ENCODE measurements at places on chromosomes 5 and 9.

GRCh38 chr9:130235558-130236435, 29.8 kb upstream of the HMCN2 start:
- H3K4me1 ChIP-seq = peaks cover 41% of the 10 kb centered on the region
- DNase-seq = peak; percentile 82
- H3K36me3 ChIP-seq = peaks cover 1% of the 10 kb centered on the region
- no peak overlapping the region for H3K27ac ChIP-seq
- no peaks in the 10 kb centered on the region for H3K27me3 ChIP-seq
- H3K4me3 ChIP-seq = peak overlapping the region; percentile 63

DNA sequence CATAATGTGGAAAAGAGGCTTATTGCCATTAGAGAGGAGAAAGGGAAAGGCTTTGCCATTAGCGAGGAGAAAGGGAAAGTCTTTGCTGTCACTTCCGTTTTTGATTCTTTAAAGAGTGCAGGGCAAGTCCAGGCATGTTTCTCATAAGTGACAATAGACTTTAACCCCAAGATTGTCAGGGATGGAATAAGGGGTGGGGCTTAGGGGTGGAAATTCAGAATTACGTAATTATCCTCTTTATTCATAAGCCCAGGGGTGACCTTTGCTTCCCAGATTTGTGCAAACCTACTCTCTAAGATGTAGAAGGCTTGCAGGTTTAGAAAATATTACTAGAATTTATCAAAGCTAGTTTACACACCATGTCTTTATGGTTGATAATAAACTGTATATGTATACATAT, 2.3 kb upstream of the PLK2 start:
- no peak overlapping the region for H3K4me3 ChIP-seq
- DNase-seq = no peak
- no peaks in the 10 kb centered on the region for H3K36me3 ChIP-seq
- no peak overlapping the region for H3K27ac ChIP-seq
- peaks cover 15% of the 10 kb centered on the region for H3K27me3 ChIP-seq
- H3K4me1 ChIP-seq = peaks cover 26% of the 10 kb centered on the region

GRCh38 chr5:6737043-6737941, 24.1 kb downstream of the TENT4A start:
- no peaks in the 10 kb centered on the region for H3K27me3 ChIP-seq
- H3K4me3 ChIP-seq = peak overlapping the region; percentile 75
- peak overlapping the region; percentile 99 for H3K27ac ChIP-seq
- peak; percentile 43 for DNase-seq
- peaks cover 15% of the 10 kb centered on the region for H3K36me3 ChIP-seq
- H3K4me1 ChIP-seq = peaks cover 78% of the 10 kb centered on the region

GRCh38 chr9:34524349-34524748, 1.6 kb upstream of the ENHO start:
- H3K36me3 ChIP-seq = no peaks in the 10 kb centered on the region
- DNase-seq = no peak
- peaks cover 30% of the 10 kb centered on the region for H3K4me1 ChIP-seq
- no peak overlapping the region for H3K4me3 ChIP-seq
- no peak overlapping the region for H3K27ac ChIP-seq
- peaks cover 31% of the 10 kb centered on the region for H3K27me3 ChIP-seq

GRCh38 chr9:116576386-116576785, 110.7 kb upstream of the TRIM32 start:
- H3K4me3 ChIP-seq = no peak overlapping the region
- no peak overlapping the region for H3K27ac ChIP-seq
- H3K36me3 ChIP-seq = no peaks in the 10 kb centered on the region
- H3K27me3 ChIP-seq = no peaks in the 10 kb centered on the region
- no peak for DNase-seq

DNA sequence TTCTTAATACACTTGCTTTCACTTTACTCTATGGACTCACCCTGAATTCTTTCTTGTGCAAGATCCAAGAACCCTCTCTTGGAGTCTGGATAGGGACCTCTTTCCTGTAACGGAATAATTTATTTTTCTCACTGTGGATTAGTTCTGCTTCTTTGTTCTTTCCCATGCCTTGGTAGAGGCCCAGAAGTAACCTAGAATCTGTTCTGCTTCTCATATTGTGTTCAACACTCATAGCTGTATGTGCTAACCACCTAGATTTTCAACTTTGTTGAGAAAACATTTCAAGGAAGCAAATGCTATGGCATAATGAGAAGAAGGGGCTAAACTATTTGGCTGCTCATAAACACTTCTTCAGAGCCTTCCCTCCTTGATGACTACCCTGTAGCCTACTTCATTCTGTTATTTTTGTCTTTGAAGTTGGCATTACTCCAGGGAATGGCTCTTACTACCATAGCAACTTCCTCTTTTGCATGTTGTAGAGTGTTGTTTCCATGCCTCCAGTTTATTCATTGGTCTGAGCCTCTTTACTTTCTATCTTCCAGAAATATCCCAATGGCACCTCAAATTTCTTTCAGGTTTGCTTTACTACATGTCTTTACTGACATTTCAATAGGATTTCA, 74.3 kb downstream of the KIAA0825 start:
- no peaks in the 10 kb centered on the region for H3K27me3 ChIP-seq
- no peak overlapping the region for H3K4me3 ChIP-seq
- no peak for DNase-seq
- H3K4me1 ChIP-seq = no peaks in the 10 kb centered on the region

- no peaks in the 10 kb centered on the region for H3K4me1 ChIP-seq
- H3K4me3 ChIP-seq = no peak overlapping the region
- peaks cover 24% of the 10 kb centered on the region for H3K27me3 ChIP-seq
- no peaks in the 10 kb centered on the region for H3K36me3 ChIP-seq
- no peak for DNase-seq
- H3K27ac ChIP-seq = no peak overlapping the region
Observed at GRCh38 chr5:123046222-123046621, 9.7 kb upstream of the PPIC start.

- peak; percentile 58 for DNase-seq
- H3K4me1 ChIP-seq = peaks cover 24% of the 10 kb centered on the region
- no peaks in the 10 kb centered on the region for H3K36me3 ChIP-seq
- peak overlapping the region; percentile 20 for H3K27ac ChIP-seq
Observed at GRCh38 chr9:35798658-35799374, 7.4 kb downstream of the NPR2 start.

- peak overlapping the region; percentile 64 for H3K4me3 ChIP-seq
- peaks cover 5% of the 10 kb centered on the region for H3K27me3 ChIP-seq
- H3K4me1 ChIP-seq = peaks cover 47% of the 10 kb centered on the region
Observed at GRCh38 chr5:76737846-76738245, 21.9 kb downstream of the F2R start.

DNA sequence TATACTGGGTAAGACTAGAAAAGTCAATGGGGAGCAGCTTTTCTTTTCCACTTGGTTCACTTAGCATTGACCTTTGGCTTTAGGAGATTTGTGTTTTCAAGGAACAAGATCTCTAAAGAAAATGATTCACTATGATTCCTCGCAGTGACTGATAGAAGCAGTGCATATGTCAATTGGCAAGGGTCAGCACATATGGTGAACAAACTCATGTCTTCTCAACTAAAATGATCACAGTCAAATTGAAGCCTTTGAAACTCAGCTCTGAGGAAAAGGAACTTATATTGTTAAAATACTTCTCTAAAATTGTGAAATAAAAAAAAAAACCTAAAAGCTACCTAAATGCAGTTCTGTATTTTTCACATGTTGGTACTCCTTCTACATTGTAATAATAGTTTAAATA, 43.2 kb upstream of the IL7R start:
- no peaks in the 10 kb centered on the region for H3K27me3 ChIP-seq
- H3K36me3 ChIP-seq = peaks cover 4% of the 10 kb centered on the region
- peak overlapping the region; percentile 66 for H3K27ac ChIP-seq

- H3K36me3 ChIP-seq = no peaks in the 10 kb centered on the region
- H3K4me1 ChIP-seq = no peaks in the 10 kb centered on the region
- H3K27me3 ChIP-seq = no peaks in the 10 kb centered on the region
- no peak overlapping the region for H3K4me3 ChIP-seq
- H3K27ac ChIP-seq = no peak overlapping the region
Observed at GRCh38 chr5:87229780-87230179, 37.9 kb upstream of the RASA1 start.

Data from activated T-cell treated with anti-CD3 and anti-CD28 coated beads, Interleukin-2, amount 50 U/mL, for 72 hours (primary cell).